ENCODE measurements at places on chromosomes 1 and 21. TPM values are rescaled to one million over a fixed set of nuclear protein-coding genes. Genes with fewer than 3 reads are reported as not detected.

DNA sequence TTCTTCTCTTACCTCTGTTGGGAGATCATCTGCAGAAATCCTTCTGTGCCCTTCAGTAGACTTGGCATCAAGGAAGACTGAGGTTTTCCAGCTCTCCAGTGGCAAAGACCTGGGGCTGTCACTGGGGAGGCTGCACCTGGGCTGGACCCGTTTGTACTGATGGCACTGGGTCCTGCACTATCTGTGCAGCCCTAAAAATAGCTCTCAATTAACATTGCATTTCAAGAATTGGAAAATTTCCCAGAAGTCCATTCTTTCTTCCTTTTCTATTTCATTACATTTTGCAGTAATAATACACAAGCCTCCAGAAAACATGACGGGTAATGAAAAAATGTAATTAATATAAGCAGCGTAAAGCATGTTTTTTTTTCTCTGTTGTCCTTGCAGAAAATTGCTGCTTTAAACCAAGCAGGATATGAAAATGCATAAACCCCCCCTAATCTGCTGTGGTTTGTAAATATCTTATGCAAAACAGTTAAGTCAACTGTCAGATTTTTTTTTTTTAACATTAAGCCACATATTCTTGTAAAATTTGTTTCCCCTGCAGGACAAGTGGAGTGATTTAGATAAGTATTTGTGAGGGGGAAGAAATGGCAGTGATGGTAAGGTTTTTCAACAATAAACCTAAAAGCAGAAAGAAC is 64.9 kb downstream of the LMO4 start:
- no peak for DNase-seq

GRCh38 chr1:179079113-179079761 is 2.6 kb upstream of the TOR3A start:
- peak; percentile 89 for DNase-seq

- no peak for DNase-seq
Measured at GRCh38 chr1:248839168-248839555, 1.1 kb downstream of the ZNF672 start.

- DNase-seq = no peak
Measured at GRCh38 chr1:184682956-184683355, 71.7 kb downstream of the EDEM3 start.

- DNase-seq = no peak
Measured at GRCh38 chr1:105122041-105122440, 1372.3 kb downstream of the AMY1C start.

DNA sequence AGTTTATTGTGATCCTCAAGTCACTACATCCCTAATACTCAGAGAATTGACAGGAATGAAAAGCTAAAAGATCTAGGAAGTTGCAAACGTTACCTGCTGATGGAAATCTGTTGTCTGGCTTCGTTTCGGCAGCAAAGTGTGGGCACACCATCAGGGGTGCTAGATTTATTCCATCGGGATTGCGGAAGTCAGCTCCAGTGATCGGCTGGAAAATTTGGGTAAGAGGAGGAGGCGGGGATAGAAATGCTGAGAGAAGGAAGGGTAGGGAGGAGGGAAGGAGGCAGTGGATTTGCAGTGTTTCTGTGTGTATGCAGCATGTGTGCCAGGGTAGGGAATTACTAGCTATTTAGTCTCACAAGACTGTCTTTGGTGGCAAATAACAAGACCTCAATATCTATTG is at the start of gene CTSK:
TSS of gene CTSK (minus strand) at position 140 of the 400 bp plus-strand sequence. CDS start 1,455 bp downstream, outside the sequence.
- peak; percentile 21 for DNase-seq

DNA sequence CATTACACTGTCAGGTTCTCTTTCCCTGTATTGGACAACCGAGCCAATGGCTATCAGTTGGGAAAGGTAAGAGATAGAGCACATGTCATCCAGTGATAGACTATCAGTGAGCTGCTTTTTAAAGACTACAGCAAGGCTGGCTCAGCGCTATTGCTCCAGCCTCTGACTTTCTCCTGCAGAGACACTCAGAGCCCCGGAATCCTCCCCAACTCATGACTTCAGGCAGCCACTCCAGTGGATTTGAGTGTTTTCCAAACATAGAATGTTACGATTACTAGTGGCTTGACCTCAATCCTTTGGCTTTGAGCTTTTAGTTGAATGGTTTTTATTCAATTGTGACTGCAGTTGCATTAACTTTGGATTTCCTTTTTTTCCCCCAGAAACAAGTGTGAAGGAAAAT is 331.9 kb downstream of the DISC1 start:
- no peak for DNase-seq

- no peak for DNase-seq
Measured at GRCh38 chr1:224623310-224623714, 7.2 kb downstream of the CNIH3 start.

DNA sequence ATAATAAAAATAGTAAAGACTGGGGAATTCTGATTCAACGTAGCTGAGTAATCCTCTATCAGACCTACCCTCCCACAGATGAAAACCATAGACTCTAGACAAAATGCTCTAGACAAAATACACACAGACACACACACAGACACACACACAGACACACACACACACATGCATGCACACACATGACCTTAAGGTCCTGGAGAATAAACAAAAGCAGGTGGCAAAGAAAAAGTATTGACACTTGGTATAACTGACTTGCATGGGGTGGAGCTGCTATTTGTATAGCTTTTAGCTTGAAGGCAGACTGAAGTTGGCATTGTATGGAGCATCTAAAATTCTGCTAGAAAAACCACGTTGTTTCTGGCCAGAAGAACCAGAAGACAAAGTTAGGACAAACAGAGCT is 29.3 kb downstream of the C1orf141 start:
- no peak for DNase-seq

GRCh38 chr1:242402956-242403355 is 121.5 kb downstream of the PLD5 start:
- no peak for DNase-seq

DNA sequence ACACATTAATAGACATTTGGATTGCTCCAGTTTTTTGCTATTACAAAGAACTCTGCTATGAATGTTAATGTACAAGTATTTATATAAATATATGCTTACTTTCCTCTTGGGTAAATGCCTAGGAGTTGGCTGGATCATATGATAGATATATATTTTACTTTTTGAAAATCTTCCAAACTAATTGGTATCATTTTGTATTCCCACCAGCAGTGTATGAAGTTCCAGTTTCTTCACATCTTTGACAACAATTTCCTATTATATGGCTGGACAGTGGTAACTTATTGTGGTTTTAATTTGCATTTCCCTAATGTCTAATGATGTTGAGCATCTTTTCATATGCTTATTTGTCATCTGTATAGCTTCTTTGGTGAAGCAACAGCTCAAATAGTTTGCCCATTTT is 23.8 kb upstream of the DIPK1A start:
- DNase-seq = no peak

DNA sequence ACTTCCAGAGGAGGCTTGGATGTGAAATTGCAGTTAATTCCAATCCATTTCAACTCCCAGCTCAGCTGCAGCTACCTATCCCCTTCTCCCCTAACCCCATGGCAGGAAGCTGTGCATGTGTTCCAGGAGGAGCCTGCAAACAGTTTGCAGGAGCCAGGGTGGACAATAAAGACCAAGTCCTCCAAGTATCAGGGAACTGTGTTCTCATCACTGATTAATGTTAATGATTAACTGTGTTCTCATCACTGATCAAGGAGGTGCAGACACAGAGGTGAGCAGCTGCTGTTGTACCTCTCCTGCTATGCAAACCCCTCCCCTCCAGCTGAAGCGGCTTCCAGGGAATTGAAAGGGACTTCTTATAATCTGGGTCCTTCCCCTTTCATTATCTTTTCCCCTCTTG is 19.2 kb downstream of the CLDN19 start:
- DNase-seq = no peak

GRCh38 chr1:84847253-84848250 is 45.5 kb downstream of the LPAR3 start:
- no peak for DNase-seq

DNA sequence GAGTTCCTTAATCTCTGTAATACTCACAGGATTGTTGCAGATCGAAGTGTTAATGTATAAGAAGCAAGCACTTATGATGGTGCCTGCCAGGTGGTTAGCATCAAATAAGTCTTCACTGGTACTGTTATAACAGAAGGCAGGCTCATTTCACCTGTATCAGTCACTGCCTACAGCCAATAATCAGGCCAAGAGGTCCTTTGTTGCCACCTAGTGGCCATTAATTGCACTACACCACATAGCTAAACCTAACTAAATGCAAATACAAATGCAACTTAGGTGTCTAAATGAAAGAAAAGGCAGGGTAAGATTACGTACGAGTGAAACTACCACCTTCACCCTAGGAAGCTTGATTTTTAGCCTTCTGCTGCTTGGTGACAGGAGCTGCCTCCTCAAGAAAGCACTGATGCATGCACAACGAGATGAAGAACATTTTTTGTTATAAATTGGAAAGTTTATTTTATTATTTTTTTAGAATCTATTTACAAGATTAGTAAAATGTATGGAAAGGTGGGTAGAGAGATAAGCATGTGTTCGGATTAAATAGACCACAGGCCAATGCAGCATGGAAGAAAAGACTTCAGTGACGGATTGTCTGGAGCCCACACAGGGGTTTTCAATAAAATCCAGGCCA is 334.8 kb upstream of the CAMK1G start:
- peak; percentile 88 for DNase-seq

GRCh38 chr1:181101581-181102226 is 13.2 kb downstream of the IER5 start:
- DNase-seq = peak; percentile 93

DNA sequence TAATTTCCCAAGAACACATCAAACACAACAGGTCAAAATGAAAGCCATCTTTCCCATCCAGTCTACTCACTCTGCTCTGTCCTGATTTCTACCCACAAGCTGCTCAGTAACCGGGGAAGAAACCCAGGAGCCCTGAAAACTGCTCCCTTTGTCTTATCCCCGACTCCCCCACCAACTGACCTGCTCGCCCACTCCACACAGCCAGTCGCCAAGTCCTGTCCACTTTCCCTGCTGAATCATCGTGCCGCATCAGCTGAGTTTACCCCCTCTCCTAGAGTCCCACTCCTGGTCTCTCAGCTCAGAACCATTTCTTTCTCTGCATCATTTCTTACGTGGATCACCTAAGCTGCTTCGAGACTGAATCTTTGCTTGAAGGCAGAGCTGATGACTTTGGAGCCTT is 11.2 kb upstream of the RCAN1 start:
- no peak for DNase-seq

DNA sequence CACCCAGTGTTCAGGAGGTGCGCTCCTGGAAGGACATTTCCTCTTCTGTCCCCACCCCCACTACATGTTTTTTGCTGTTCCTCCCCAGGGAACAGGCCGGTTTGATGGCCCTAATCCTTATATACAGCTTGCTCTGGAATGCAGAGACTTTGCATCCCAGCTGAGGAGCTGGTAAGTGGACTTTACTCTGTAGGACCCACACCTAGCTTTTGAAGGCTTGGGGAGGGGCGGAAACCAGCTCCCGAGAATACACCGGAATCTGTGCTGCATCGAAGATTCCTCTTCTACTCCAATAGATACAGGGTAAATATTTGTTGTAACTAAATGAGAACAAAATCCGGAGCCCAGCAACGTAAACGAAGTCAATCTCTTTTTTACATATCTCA is 1.2 kb upstream of the CGN start:
- peak; percentile 83 for DNase-seq

DNA sequence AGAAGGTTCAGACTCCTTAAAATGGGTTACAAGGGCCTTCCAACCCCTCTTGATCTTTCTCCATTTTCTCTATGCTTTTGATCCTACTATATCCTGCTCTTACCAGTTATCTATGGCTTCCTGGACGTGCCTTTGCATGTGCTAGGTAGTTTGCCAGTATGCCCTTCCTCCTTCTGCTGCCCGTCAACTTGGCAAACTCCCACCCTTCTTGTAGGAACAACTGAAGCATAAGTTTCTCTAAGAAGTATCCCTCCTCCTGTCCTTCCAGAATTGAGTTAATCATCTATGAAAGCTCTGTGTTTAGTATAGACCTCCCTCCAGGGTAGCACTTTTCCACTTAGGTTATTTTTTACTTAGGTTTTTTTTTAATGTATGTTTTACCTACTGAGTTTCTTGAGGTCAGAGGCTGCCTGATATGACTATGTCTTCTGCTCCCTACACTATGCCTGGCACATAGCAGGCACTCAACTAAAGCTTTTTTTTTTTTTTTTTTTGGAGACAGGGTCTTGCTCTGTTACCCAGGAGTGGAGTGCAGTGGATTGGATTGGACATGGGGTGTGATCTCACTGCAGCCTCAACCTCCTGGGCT is 10.0 kb upstream of the IGSF3 start:
- DNase-seq = no peak

DNA sequence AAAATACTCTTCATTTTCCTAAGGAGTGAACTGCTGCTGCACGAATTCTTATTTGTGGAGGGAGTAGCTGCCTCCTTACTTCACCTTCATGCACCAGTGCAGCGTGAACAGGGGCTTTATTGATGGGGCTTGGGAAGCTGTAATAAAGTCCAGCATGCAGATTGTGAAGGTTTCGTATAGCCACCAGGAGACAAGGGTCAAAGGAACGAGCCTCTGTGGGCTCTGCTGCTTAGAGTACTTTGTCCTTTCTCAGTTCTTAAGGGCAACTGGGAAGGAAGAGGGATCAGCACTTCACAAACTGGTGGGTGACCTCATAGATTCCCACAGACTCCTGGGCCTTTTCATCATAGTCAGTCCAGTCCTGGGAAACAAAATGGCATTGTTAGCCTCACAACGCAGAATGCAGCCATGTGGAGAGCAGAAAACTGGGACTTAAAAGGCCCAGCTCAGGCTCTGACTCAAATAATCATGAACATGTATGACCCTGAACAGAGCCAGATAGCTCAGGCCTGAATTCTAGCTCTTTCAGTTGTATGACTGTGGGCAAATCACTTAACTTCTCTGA is 6.0 kb downstream of the CZIB start:
- DNase-seq = no peak

DNA sequence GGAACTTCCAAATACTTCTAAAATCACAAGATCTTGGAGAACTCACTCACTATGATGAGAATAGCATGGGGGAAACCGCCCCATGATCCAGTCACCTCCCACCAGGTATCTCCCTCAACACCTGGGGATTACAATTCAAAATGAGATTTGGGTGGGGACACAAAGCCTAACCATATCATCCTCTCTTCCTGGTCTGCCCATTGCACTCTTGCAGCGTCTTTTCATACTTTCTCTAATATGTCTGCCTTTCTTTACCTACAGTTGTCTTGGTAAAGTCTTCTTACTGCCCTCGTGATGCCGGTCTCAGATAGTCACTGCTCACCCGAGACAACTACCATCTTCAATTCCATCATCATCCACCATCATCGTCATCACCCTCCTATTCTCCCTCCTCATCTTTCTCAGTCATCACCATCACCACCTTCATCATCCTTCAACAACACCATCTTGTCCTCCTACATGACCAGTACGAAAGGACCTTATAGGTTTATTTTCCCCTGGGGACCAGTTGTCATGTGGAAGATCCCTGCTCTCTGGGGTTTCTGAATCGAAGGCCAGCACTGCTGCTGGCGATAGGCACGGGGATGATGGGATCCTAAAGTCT is 58.5 kb upstream of the CASZ1 start:
- no peak for DNase-seq

- DNase-seq = peak; percentile 76
Measured at GRCh38 chr1:150621497-150622302, 7.7 kb downstream of the ENSA start.

The MYBPH gene
- polyA plus RNA-seq = not detected

The ATP1A2 gene
- polyA plus RNA-seq = 4.9 TPM

The LIX1L gene
- 1.1 TPM for polyA plus RNA-seq

The AKR7A3 gene
- polyA plus RNA-seq = 0.24 TPM

The TXNIP gene
- 19.5 TPM for polyA plus RNA-seq

The LY9 gene
- polyA plus RNA-seq = not detected

The FOXD3 gene
- polyA plus RNA-seq = 13.8 TPM

The LEFTY1 gene
- 27.5 TPM for polyA plus RNA-seq

The C8A gene
- not detected for polyA plus RNA-seq

Data from GM23338 (cell line).